ENCODE measurements at places on chromosomes 13 and 19.

DNA sequence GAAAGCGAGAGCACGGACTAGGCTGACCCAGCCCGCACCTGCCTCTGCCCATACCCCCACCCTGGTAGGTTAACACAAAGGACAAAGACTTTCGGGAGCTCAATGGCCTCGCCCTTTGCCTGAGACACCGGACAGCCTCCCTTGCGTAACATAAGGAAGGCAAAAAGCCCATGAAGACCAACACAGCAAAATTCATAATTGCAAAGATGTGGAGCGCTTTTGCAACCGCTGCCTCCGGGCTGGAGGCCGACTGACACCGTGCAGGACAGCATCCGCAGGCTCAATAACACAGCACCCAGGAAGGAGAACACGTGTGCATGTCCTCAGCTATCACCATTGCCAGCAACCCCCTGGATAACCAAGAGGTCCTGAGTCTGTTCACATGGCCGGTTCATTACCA lies 15.4 kb downstream of the LILRA1 start:
- DNase-seq, result peak; percentile 65

- no peak for DNase-seq
Measured at GRCh38 chr13:30572859-30573275, 44.9 kb upstream of the USPL1 start.

DNA sequence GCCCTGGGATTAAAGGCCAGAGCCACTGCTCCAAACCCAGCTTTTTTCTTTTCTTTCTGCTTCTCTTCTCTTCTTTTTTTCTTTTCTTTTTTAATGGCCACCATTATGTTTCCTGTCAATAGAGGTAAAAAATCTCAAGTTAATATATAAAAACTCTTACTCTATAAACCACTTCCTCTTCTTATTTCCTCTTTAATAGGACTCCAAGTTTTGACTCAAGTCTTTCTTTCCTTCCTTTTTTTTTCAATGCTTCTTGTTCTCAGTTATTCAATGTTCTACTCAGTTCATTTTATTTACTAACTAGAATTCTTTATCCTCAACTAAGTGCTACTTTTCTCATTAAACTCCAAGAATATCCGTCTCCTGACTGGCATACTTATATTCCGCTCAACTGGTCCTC lies 27.1 kb upstream of the MYCBP2 start:
- no peak for DNase-seq

DNA sequence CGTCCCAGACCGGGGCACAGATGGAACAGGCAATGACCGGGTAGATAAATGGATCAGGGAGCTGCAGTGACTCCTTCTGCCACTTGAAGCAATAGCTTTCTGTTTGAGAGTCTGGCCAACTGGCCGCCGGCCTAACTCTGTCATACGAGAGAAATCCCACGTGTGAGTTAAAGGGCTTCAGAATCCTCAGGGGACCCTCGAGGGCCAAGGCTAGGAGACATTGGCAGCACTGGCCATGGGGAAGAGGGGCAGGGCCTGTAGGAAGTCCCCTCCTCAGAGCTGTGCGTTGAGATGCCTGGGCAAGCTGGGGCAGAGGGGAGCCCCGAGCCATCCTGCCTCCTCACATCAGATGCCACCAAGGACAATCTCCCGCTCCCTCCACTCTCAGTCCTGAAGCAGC lies 51.6 kb downstream of the KLF2 start:
- DNase-seq, result peak; percentile 74

DNA sequence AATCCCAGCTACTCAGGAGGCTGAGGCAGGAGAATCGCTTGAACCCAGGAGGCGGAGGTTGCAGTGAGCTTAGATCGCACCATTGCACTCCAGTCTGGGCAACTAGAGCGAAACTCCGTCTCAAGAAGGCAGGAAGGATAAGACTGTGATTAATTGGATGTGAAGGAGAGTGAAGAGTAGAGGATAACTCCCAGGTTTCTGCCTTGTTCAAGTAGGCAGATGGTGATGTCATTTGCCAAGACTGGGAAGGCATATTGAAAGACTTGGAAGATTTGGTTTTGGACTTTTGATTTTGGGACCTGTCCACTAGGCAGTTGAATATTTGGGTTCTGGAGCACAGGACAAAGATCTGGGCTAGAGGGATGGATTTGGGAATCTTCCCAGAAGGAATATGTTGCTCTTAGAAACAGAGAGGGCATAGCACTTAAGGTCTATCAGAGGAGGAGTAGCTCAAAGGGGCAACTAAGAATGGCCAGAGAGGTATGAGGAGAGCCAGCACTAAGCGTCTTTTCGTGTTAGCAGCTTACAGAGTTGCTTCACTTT lies 20.0 kb downstream of the GARRE1 start:
- DNase-seq, result no peak

GRCh38 chr13:30576528-30576927 lies 41.2 kb upstream of the USPL1 start:
- DNase-seq, result no peak

DNA sequence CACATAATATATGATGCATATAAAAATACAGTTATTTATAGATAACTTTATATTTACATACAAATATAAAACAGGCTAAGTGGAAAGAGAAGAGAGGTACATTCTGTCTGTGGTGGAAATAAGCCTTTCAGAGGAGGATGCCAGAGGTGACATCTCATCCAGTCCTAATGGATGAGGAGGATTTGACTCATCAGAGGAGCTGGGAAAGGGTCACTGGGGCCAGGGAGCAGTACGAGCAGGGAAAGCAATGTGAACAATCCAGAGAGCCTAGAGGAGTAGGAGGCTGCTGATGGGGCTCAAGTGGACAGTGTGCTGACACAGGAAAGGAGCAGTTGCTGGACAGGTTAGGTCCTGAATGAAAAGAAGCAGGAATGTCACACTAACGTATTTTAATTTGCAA lies 18.6 kb downstream of the NALCN start:
- DNase-seq, result no peak

GRCh38 chr19:53977991-53978731 lies 13.3 kb upstream of the CACNG6 start:
- DNase-seq, result no peak

DNA sequence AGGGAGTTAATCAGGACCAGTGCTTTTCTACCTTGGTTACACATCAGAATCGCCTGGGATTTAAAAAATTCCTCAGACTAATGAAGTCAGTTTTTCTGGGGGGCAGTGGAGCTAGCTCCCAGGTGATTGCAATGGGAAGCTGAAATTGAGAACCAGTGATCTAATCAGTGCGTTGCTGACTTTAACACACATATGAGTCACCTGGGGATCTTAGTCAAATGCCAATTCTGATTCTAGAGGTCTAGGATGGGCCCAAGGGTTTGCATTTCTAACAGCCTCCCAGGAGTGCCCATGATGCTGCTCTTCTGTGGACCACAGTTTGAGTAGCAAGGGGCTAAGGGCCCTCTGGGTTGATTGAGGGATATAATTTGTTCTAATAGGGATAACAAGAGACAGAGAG lies 54.5 kb downstream of the KL start:
- no peak for DNase-seq

All from spleen (tissue), 13 donors.